Activated T-helper 1 cell treated with anti-CD3 and anti-CD28 coated beads, Interleukin-2, amount 50 U/mL, for 16 hours (primary cell): ENCODE measurements at places on chromosomes 2 and 18.

GRCh38 chr18:13626544-13626908 is 99.8 kb downstream of the FAM210A start:
- no peak for DNase-seq

- no peak for DNase-seq
Measured at GRCh38 chr18:79400591-79401381, 5.1 kb downstream of the NFATC1 start.

- no peak for DNase-seq
Measured at GRCh38 chr2:121965661-121966060, 210.2 kb downstream of the TSN start.

DNA sequence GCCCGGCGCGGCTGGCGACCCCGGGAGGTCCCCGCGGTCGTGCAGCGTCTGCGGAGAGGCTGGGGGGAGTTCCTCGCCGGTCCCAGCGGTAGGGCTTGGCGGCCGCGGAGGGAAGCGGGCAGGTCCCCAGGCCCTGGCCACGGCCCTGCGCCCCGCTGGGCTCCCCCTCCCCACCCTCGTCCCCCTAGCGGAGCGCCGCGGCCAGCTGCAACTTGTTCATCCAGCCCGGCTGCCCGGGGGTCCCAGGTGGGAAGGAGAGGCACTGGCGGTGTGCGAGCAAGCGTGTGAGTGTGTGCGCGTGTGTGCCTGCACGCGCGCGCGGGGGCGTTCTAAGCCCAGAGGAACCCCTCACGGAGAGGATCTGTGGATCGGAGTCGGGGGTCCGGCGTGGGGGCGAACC is 1.3 kb downstream of the PTPRM start:
- no peak for DNase-seq

- no peak for DNase-seq
Measured at GRCh38 chr2:177172034-177172880, 40.3 kb upstream of the HNRNPA3 start.

DNA sequence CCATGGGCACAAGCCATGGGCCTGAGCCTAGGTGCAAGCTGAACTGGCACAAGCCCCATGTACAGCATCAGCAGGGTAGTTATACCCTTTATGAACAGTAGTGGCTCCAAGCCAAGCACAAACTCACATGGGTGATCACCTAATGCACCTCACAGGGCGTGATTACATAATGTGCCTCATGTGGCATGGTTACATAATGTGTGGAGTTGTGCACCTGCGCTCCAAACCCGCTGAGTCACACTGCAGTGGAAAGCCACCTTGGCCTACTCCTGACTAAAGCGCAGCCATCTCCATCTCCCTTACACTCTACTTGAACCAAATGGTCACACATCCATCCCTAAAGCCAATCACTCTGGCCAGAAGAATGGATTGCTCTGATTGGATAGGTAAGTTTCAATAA is 279.7 kb downstream of the MBD2 start:
- no peak for DNase-seq

DNA sequence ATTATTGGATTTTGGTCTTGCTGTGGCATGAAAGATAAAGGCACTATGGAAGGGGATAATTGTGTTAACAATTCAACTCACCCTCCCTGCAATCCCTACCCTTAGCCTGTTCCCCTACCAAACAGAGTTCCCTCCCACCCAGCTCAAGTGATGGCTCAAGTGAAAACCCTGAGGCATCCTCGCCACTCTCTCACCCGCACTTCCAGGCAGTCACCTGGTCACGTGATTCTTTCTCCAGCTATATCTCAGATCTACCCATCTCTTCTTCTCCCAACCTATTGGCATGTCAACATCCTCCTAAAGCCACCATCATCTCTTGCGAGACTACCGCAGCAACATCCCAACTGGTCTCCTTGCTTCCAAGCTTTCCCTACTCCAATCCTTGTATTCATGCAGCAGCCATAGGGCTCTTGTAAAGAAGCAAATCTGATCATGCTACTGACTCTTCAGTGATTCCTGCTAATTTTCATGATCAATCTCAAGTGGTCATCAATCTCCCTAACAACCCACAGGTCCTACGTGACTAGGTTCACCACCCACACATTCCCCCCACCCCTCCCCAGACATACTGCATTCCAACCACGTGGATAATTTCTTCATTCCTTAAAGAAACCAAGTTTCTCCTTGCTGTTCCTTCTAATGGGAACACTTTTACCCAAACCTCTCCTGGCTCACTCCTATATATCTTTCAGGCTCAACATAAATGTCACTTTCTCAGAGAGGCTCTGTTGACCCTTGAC is 66.7 kb downstream of the MBD2 start:
- DNase-seq: no peak

GRCh38 chr2:15858466-15858865 is 81.9 kb upstream of the MYCN start:
- no peak for DNase-seq

GRCh38 chr18:58402247-58402646 is 226.6 kb downstream of the ALPK2 start:
- DNase-seq: no peak

DNA sequence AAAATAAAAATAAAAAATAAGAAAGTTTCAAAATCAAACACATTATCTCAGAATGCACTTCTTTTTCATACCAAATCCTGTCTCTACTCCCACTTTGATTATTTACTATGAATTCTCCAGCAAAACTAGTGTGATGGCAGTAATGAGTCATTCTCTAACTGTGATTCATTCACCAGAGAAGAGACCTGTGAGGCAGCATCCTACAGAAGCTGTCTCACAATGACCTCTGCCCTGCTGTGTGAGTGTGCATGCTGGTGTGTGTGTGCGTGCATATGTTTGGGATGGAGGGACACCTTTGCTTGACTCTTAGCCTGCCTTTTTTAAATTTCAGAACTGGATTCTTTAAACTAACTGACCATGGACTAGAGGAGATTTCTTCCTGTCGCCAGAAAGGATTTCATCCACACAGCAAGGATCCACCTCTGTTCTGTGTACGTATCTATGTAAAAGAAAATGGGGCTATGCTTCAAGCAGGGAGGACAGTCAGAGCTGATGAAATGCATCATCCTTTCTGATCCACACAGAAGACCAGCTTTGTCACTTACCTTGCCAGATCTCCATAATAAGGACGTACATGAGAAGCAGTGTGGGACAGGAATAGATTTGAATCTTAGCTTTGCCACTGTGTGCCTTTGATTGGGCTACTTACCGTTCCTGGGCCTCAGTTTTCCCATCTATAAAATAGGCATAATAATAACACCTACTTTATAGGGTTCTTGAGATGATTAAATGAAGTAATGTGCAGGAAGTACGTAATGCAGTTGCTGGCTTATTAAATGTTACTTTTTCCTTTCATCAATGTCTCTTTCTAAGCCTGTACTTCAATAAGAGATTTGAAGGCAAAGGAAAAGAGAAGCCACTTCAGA is 31.2 kb downstream of the STAMBP start:
- no peak for DNase-seq

- no peak for DNase-seq
Measured at GRCh38 chr2:171346723-171347557, 86.8 kb downstream of the METTL8 start.

DNA sequence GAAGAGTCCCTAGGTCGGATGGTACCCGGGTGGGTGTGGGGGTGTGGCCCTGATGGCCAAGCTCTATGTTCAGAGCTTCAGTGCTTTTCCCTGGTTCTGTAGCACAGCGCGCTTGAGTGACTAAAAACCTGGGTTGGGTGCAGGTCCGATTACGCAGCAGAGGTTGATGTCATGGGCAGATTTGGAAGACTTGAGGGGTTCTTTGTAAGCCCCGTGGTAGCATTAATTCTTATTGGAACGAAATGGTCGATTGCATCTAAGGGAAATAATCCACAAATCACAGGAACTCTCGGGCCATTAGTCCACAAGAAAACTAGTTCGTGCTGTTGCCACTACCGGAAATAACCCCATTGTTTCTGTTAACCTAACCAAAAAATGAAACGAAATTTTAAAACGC is 9.0 kb downstream of the HOXD8 start:
- DNase-seq: no peak

DNA sequence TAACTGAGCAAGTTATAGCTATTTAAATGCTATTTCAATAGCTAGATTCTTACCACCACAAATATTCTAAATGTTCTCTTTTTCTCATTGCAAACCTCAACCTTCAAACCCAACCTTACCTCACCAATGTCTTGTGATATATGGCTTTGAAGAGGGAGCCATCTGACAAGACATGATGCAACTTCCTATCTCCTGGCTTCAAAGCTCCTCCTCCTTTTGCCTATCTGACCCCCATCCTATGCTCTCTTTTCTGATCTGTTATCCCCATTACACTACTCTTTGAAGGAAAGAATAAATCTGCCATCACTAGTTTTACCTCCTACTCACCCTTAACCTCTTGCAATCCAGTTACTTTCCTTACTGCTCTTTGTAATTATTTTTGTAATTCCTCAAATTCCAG is 235.6 kb upstream of the ZSWIM2 start:
- no peak for DNase-seq

- DNase-seq: no peak
Measured at GRCh38 chr2:77484026-77484425, 38.1 kb downstream of the LRRTM4 start.

- no peak for DNase-seq
Measured at GRCh38 chr18:59149416-59149815, 9.7 kb downstream of the SEC11C start.

- no peak for DNase-seq
Measured at GRCh38 chr2:36477746-36478145, 120.2 kb downstream of the FEZ2 start.

DNA sequence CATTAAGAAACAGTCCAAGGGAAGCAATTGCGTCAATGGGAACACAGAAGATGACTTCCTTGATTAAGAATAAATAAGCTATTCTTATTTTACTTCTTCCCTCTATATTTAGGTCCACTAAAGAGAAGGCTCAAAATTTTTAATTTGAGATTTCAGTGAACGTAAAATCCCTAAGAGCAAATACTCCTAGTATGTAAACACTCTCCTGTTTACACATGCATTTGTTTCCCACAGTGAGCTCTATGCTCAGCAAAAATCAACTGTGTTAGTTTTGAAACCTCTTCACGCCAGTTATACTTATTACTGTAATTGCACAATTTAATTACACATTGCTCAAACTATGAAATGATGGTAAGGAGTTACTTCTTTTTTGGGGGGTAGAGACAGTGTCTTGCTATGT is 8.8 kb downstream of the SLC39A6 start:
- no peak for DNase-seq

DNA sequence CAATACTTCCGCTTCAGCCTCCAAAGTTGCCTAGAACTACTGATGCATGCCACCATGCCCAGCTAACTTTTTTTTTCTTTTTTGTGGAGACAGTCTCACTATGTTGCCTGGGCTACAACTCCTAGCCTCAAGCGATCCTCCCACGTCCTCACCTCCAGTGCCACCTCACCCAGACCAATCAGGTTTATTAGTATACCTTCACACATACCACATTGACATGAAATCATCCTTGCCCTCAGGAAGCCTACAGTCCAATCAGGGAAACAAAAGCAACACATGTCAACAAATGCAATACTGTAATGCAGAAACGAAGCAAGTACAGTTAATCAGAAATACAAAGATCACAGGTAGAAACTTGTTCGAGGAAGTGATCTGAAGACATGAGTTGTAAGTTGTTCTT is 4.0 kb downstream of the TRIP12 start:
- DNase-seq: no peak

DNA sequence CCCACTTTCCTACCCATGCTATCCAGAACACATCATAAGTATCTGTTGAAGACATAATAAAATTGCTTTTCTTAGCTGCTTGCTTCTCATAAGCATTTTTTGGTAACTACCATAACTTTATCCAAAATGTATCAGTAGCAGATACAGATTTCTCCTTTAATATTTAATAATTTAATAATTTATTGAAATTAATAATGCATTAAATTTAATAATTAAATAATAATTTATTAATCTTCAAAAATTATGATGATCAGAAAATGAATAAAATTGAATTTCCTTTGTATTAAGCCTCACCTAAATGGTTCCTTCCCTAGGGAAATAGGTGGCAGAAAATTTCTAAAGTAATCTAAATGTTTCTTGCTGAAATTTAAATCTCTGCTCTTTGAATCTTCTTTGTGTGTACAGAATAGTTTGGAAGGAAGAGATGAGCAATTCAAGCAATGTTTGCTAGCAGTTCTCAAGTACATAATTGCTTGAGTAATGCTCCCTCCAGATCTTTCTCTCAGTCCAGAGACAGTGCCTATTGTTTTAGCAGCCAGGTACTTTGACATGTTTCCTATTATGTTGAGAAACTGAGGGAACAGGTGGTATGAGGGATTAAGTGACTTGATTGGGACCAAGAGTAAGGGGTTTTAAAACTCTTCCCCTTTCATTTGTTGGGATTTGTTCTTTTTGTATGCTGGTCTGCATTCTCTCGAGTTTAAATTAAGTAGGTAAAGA is 123.1 kb upstream of the CYP26B1 start:
- DNase-seq: no peak

GRCh38 chr18:12113999-12114646 is 20.5 kb downstream of the ANKRD62 start:
- no peak for DNase-seq

DNA sequence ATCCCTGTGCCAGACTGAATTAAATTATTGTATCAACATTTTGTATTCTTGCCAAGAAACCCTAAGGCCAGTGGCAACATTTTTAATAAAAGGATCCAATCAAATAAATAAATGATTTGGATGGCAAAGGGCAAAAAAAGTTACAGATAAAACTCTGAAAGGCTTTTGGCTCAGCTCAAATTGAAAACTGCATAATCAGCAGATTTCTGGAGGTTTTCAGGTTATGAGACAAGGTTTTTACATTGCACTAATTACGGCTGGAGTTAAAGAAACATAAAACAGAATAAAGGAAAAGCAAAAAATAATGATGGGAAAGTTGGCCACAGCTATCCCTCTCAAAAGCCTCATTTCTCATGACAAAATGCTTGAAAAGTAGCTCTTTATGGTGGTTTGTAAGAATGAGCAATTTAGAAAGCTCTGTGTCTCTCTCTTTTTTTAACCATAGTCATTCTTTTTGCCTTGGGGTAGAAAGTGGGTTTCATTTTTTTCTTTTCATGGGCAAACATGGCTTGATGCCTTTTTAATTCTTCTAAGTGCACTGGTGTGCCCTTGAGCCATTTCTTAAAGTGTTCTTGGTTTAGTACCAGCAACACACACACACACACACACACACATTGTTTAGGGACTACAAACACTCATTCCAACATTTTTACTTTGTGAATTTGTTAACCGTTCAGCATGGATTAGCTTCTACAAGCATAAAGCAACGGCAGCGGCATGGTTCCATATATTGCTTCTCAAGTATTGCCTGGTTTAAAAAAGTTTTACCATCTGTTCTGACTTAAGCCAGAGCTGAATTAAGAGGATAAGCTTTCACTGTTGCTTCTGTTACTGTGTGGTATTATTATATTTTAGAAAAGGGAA is 747.1 kb upstream of the FSHR start:
- no peak for DNase-seq
